Fibroblast of upper back skin (primary cell): ENCODE measurements at places on chromosomes 5 and 9.

- no peak for DNase-seq
Measured at GRCh38 chr9:136502196-136502595, 19.4 kb upstream of the SEC16A start.

- no peak for DNase-seq
Measured at GRCh38 chr9:107059220-107059619, 196.3 kb downstream of the ZNF462 start.

DNA sequence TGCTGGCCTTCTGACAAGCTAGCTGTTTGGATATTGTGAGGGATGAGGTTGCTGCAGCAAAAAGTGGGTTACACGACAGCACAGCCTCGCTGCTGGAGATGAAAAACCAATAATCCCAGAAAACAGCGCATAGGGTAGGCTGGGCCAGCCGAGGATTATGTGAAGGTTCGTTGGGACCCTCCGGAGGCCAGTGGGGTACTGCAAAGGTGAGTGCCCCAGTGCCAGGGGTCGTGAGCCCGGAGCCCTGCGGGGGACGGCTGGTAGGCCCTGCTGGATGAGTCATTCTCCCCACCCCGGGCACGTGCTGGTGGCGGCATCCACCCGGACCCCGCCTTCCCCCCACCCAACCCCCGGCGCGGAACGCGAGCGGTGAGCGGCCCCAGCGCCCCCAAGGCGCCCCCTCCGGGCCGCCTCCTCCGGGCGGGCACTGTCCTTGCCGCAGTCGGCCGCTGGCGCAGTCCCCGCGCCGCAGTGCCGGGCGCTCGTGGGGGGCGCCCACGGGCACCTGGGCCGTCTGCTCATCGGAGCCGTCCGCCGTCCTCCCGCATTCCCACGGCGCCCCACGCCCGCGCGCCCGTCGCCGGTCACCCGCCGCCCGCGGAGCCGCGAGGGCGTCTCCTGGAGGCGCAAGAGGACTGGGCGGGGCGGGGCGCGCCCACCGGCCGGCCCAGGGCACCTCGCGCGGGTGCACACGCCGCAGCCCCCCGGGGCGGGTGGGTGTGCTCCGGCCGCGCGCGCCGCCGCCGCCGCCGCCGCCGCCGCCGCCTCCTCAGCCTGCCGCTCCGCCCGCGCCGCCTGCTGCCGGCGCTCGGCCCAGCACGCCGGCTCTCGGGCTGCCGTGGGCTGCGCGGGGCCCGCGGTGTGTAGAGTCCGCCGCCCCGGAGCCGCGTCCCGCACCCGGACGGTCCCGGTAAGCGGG, at the start of gene PHF24:
Gene PHF24, plus strand, starts transcription at position 794 of the 919 bp plus-strand sequence. CDS start 13,014 bp downstream, outside the sequence.
- no peak for DNase-seq

GRCh38 chr5:78765756-78766411, 117.3 kb upstream of the LHFPL2 start:
- DNase-seq = no peak

GRCh38 chr9:82456642-82457041, 468.1 kb downstream of the SPATA31D1 start:
- peak; percentile 54 for DNase-seq

DNA sequence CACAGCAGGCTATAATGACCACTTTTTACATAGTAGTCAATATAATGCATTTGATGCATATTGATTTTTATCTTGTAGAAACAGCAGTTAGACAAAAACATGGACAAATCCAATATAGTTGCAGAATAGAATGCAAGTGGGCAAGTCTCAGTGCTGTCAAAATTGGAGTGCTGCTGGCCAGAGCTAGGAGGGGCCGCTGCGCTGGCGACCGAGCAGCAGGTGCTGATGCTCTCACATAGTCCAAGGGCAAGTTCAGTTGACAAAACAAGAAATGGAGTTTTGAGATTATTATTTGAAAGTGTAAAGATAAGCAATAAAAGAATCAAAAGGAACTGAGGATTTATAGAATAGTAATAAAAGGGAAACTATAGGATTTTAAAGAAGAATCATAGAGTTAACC, 60.6 kb upstream of the CDK20 start:
- DNase-seq = no peak

GRCh38 chr5:134426361-134426760, 14.7 kb upstream of the CDKN2AIPNL start:
- DNase-seq = no peak

DNA sequence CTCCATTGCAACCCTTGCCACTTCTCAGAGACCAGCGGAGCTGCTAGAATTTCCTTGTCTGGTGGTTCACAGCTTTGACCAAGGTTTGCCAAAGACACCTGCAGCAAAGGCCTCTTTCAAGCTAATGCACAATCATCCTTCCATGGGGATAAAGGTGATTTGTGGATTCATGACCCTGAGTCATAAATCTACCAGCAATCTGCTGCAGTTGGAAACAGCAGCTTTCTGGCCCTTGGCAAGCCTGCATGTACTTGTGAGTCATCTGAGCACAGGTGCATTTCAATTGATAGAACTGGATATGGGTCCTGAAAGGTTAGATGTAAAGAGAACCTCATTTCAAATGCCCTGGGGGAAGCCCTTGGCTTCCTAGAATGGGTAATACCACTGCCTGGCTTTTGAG, 21.6 kb upstream of the TCF7 start:
- DNase-seq = peak; percentile 20

- DNase-seq = no peak
Measured at GRCh38 chr5:125657936-125658335, 765.3 kb upstream of the GRAMD2B start.

DNA sequence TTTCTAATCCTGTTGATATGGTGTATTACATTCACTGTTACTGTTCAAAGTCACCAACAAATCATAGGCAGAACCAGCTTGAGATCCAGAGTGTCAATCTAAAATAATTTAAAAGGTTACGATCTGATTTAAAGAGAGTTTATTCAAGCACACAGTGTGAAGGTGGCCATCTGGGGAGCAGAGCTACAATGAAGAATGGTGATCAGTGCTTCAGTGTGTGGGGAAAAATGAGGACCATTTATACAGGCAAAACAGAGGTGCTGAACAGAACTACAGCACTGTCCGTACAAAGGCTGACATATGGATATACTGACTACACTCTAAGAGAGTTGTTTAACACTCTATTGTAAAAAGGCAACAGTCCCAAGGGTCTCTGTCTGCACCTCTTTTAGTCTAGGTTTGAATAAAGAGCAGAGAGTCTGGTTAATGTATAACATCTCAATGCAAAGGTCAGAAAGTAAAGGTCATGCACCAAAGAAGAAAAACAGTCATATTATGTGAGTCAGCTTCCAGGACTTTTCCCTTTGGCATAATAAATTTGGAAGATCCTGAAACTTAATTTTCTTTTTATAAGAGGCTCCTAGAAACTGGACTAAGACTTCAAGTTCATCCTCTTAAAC, 29.7 kb upstream of the TDRD7 start:
- no peak for DNase-seq

GRCh38 chr5:155833287-155833686, 493.7 kb upstream of the SGCD start:
- DNase-seq = peak; percentile 48
